IMR-90 (cell line): ENCODE measurements at places on chromosomes 3 and 15. TPM values are rescaled to one million over a fixed set of nuclear protein-coding genes. Genes with fewer than 3 reads are reported as not detected.

- H3K4me3 ChIP-seq = no peak overlapping the region
- H3K36me3 ChIP-seq = 0 out of 2 replicates have a peak, but pooled peaks cover 4% of the 10 kb centered on the region
Measured at GRCh38 chr15:68201879-68202261, 3.3 kb downstream of the CALML4 start.

GRCh38 chr15:63858881-63859280 lies 25.1 kb upstream of the HERC1 start:
- peak; percentile 41 for DNase-seq
- H3K27me3 ChIP-seq = peaks cover 11% of the 10 kb centered on the region
- H3K36me3 ChIP-seq = no peaks in the 10 kb centered on the region
- no peak overlapping the region for H3K27ac ChIP-seq

DNA sequence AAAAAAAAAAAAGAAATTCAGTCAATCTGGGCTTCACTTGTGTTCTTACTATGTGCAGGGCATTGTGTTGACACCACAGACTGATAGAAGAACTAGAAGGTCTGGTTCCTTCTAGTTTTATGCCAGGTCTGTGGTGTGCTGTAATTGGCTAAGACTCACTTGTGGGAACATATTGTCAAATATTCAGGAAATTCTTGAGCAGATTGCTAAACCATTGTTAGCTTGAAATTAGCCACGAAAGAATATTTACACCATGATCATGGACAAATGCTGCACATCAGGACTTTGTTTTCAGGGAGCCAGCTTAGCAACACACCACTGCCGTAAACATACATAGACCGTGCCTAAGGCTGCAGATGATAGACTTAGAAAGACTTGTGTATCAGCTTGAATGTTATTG lies 74.6 kb downstream of the GTPBP8 start:
- H3K27ac ChIP-seq = no peak overlapping the region
- no peaks in the 10 kb centered on the region for H3K36me3 ChIP-seq
- no peaks in the 10 kb centered on the region; the same call in 1 of the 2 replicates for H3K27me3 ChIP-seq

DNA sequence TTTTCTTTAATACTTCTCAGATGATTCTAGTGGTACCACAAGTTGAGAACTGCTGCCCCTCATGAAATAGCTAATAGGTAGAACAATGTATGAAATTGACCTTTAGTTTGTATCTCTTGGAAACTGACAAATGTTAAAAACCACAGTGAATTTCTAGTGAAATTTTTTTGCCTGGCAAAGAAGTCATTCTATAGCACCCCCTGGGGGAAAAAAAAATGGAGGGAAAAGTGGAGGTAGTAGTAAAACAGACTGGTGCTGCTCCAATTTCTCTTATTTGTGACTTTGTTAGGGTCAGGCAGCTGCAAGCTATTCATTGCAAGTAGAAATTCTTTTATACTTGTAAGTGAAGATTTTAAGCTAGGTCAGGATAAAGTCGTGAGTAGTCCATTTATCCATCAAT lies 605.0 kb downstream of the NLGN1 start:
- no peak for DNase-seq
- H3K4me1 ChIP-seq = no peaks in the 10 kb centered on the region
- H3K27ac ChIP-seq = no peak overlapping the region
- no peak overlapping the region for H3K4me3 ChIP-seq

DNA sequence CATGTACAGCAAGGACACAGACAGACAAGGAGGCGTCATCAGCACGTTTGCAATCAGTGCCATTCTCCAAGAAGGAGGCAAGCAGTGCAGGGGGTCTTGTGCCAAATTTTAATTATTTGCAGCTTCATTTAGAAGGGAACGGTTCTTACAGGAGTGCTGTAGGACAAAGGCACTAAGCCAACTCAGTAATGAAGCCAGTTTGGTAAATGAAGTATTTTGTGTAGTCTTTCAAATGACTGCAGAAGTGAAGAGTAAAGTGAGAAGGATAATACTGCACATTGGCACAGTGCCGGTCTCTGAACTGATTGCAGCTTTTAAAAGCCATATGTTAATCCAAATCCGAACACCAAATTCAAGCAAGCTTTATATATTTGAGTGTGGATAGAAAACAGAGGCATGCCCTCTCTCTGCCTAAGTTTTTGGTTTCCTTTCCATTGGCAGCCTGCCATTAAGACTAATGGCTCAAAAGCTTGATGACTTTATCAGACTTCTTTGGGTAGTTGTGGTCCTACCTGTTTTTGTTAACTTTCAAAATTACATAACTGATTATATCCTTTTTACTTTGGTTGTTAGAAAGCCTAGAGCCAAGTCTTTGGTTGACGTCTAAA lies 101.3 kb downstream of the SENP2 start:
- no peak overlapping the region for H3K27ac ChIP-seq
- H3K36me3 ChIP-seq = peaks cover 46% of the 10 kb centered on the region
- peaks cover 8% of the 10 kb centered on the region for H3K4me1 ChIP-seq
- no peaks in the 10 kb centered on the region for H3K27me3 ChIP-seq
- no peak overlapping the region for H3K4me3 ChIP-seq

GRCh38 chr3:129461022-129461421 lies 21.0 kb downstream of the IFT122 start:
- peak; percentile 81 for DNase-seq
- H3K4me1 ChIP-seq = peaks cover 11% of the 10 kb centered on the region
- no peaks in the 10 kb centered on the region for H3K27me3 ChIP-seq
- H3K27ac ChIP-seq = no peak overlapping the region

DNA sequence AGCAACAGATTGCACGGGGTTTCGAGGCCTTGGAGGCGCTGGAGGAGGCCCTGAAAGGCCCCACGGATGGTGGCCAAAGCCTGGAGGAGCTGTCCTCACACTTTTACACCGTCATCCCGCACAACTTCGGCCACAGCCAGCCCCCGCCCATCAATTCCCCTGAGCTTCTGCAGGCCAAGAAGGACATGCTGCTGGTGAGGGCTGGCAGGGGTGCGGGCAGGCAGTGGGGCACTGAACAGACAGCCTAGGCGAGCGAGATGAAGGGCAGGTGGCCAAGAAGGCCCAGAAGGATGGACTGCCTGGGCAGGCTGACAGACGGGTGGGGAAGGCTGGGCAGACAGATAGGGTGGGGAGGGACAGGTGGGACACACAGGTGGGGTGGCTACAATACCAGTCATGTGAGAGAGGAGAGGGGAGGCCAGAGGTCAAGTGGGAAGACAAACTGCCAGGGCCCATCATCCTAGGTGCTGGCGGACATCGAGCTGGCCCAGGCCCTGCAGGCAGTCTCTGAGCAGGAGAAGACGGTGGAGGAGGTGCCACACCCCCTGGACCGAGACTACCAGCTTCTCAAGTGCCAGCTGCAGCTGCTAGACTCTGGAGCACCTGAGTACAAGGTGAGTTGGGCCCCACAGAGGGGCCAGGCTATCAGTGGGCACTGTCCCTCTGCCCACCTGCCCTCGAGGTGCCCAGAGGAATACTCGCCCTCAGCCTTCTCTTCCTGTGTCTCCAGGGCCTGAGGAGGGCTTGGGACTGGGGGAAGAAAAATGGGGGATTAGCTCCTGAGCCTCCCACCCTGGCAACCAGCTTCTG lies 3.1 kb downstream of the PARP3 start:
- H3K27ac ChIP-seq = no peak overlapping the region
- peaks cover 2% of the 10 kb centered on the region; the same call in 1 of the 2 replicates for H3K36me3 ChIP-seq
- DNase-seq = no peak
- H3K4me3 ChIP-seq = no peak overlapping the region

DNA sequence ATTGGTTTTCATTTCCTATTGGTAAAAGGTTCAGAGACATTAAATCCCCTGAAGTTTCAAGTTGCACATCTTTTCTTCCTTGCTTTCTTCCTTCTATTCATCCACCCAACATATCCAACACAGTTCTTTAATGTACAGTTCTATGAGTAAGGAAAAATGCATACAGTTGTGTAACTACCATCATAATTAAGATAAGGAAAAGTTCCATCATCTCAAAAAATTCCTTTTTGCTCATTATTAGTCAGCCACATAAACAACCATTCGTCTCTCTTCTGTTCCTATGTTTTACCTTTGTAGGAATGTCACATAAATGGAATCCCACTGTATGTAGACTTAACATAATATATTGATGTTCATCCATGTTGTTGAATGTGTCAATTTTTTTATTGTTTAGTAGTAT lies 211.1 kb upstream of the ADAMTS9 start:
- H3K4me1 ChIP-seq = peaks cover 7% of the 10 kb centered on the region
- H3K4me3 ChIP-seq = no peak overlapping the region
- no peaks in the 10 kb centered on the region for H3K27me3 ChIP-seq

- peaks cover 22% of the 10 kb centered on the region for H3K4me1 ChIP-seq
- H3K27ac ChIP-seq = no peak overlapping the region
- H3K4me3 ChIP-seq = no peak overlapping the region
- no peaks in the 10 kb centered on the region for H3K36me3 ChIP-seq
Measured at GRCh38 chr3:150237490-150237889, 170.6 kb upstream of the TSC22D2 start.

- H3K27me3 ChIP-seq = no peaks in the 10 kb centered on the region
- H3K4me3 ChIP-seq = no peak within 1 kb of the TSS
- H3K36me3 ChIP-seq = no peaks in the 10 kb centered on the region
- no peak for DNase-seq
- H3K27ac ChIP-seq = no peak within 1 kb of the TSS
Measured at GRCh38 chr3:165078293-165078692, at the start of gene SI. TSS of gene SI (minus strand) at chr3:165078496. CDS start at chr3:165076012, 2,484 bp downstream.

GRCh38 chr15:60519218-60519617 lies 40.3 kb upstream of the ICE2 start:
- no peak overlapping the region for H3K27ac ChIP-seq
- no peak overlapping the region for H3K4me3 ChIP-seq
- peaks cover 10% of the 10 kb centered on the region; the same call in 1 of the 2 replicates for H3K4me1 ChIP-seq
- H3K36me3 ChIP-seq = peaks cover 4% of the 10 kb centered on the region; the same call in 1 of the 2 replicates

GRCh38 chr3:127671523-127672428 lies 976 bp upstream of the ABTB1 start:
- peaks cover 10% of the 10 kb centered on the region for H3K4me1 ChIP-seq
- DNase-seq = no peak
- peak overlapping the region; percentile 91 for H3K27ac ChIP-seq
- no peaks in the 10 kb centered on the region for H3K27me3 ChIP-seq

DNA sequence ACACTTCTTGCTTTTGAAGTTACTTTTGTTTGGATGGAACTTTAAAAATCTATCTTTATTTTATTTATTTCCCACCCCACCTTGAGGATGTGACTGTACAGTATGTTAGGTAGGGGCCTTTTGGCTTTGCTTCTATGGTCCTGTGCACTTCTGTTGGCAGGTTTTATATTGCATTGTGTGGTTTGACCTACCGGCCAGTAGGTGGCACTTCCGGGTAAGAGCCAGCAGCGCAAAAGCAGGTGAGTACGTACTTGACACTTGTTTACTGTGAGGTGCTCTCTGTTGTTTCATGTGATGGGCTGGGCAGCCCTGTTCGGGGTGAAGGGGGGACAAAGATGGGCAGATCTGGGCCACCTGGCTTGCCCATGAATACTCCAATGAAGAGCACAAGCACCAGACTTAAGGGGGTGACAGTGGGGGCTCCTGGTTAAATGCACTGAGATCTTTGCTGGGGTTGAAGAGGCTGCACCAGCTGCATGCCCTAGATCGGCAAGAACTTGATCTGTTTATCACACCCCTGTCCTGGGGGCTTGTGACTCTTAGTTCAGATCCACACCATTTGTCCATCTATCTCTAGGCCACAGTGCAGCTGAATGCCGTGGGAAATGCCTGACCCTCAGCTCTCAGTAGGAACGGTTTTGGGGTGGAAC lies 131.6 kb downstream of the NLGN1 start:
- H3K36me3 ChIP-seq = no peaks in the 10 kb centered on the region
- H3K27ac ChIP-seq = no peak overlapping the region
- H3K4me3 ChIP-seq = no peak overlapping the region
- peak; percentile 4 for DNase-seq
- H3K27me3 ChIP-seq = no peaks in the 10 kb centered on the region

GRCh38 chr3:8441969-8442559 lies 59.6 kb upstream of the LMCD1 start:
- DNase-seq = peak; percentile 77
- no peaks in the 10 kb centered on the region for H3K36me3 ChIP-seq
- H3K4me3 ChIP-seq = no peak overlapping the region
- peak overlapping the region; percentile 40; the same call in 1 of the 2 replicates for H3K27ac ChIP-seq
- H3K4me1 ChIP-seq = peaks cover 21% of the 10 kb centered on the region
- peaks cover 2% of the 10 kb centered on the region; the same call in 1 of the 2 replicates for H3K27me3 ChIP-seq

DNA sequence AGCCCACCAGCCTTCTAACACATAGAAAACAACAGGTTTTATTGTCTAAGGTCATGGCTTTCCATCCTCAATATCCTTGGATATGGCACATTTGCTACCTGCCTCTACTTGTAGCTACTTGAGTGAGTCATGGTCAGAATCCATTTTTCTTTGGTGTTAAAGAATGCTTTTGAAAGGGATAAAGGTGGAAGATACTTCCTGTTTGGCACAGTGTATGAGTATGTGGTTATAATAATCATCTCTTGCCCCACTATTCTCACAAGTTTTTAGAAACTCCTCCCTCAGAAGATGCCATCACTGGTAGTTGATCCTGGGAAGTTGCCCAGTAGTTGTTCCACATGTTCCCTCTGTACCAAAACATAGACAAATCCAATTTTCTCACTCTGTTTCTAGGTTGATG lies 508.6 kb upstream of the IL12A start:
- H3K4me1 ChIP-seq = no peaks in the 10 kb centered on the region
- DNase-seq = no peak
- peaks cover 5% of the 10 kb centered on the region; the same call in 1 of the 2 replicates for H3K27me3 ChIP-seq
- H3K27ac ChIP-seq = no peak overlapping the region
- no peaks in the 10 kb centered on the region for H3K36me3 ChIP-seq
- no peak overlapping the region for H3K4me3 ChIP-seq

- H3K4me1 ChIP-seq = no peaks in the 10 kb centered on the region
- H3K36me3 ChIP-seq = no peaks in the 10 kb centered on the region
- DNase-seq = no peak
Measured at GRCh38 chr3:194381460-194381875, 11.9 kb upstream of the LRRC15 start.

GPR87 gene
- polyA plus RNA-seq = 0.26 TPM in 2 replicates

- no peaks in the 10 kb centered on the region for H3K36me3 ChIP-seq
- H3K4me1 ChIP-seq = no peaks in the 10 kb centered on the region
- H3K27ac ChIP-seq = no peak overlapping the region
- no peak overlapping the region for H3K4me3 ChIP-seq
Measured at GRCh38 chr3:207973-208372, 11.4 kb downstream of the CHL1 start.

KBTBD13 gene
- polyA plus RNA-seq = not detected in 2 replicates

LYZL4 gene
- polyA plus RNA-seq = not detected in 2 replicates

DNA sequence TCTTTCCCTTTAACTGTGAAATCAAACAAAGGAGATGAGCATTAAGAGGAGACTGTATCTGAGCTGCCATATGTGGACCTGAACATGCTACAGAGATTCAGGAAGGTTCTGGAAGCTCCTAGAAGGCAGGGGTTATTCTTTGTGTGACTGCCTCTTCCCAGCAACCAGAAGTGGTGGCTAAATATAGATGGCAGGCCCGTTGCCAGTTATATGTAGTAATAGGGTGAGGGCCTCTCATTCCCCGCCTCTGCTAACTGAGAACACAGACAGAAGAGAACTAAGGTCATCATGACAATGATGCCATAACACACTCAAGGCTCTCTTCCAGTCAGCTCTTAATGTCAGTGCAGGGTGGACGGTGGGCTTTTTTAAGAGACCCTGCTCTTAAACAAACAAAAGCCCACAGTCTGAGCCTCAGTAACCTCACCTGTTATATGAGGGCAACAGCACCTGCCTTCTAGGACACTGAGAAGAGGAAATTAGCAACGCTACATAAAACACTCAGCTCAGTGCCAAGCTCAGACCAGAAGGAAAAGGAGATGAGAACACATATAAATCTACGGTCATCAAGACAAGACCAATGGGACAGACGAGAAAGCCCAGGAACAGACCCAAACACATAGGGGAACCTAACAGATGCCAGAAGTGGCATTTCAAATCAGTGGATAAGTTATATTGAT lies 22.3 kb downstream of the CFAP92 start:
- H3K36me3 ChIP-seq = no peaks in the 10 kb centered on the region
- peak; percentile 61 for DNase-seq
- no peak overlapping the region for H3K4me3 ChIP-seq
- H3K4me1 ChIP-seq = peaks cover 2% of the 10 kb centered on the region; the same call in 1 of the 2 replicates
